Osteocyte (in vitro differentiated cells): ENCODE measurements at places on chromosomes 1 and 21. TPM values are rescaled to one million over a fixed set of nuclear protein-coding genes. Genes with fewer than 3 reads are reported as not detected.
A peak's percentile ranks its signal among the peaks of the same experiment; 100 is the strongest.

Gene ATAD3C
- total RNA-seq: 0.27 and 0.44 TPM in 2 replicates

Gene SLC2A5
- 0.39 TPM in 1 of 2 replicates, not detected in the other for total RNA-seq

Gene NPR1
- total RNA-seq: 0.16 TPM in 1 of 2 replicates, not detected in the other

Gene SPATA17
- 0.21 and 0.40 TPM in 2 replicates for total RNA-seq

Gene FGR
- total RNA-seq: not detected in 2 replicates

- H3K4me3 ChIP-seq: no peak overlapping the region
- no peaks in the 10 kb centered on the region for H3K36me3 ChIP-seq
- peaks cover 14% of the 10 kb centered on the region for H3K4me1 ChIP-seq
- no peak overlapping the region for H3K27ac ChIP-seq
Observed at GRCh38 chr1:189804352-189804751, 673.3 kb downstream of the BRINP3 start.

DNA sequence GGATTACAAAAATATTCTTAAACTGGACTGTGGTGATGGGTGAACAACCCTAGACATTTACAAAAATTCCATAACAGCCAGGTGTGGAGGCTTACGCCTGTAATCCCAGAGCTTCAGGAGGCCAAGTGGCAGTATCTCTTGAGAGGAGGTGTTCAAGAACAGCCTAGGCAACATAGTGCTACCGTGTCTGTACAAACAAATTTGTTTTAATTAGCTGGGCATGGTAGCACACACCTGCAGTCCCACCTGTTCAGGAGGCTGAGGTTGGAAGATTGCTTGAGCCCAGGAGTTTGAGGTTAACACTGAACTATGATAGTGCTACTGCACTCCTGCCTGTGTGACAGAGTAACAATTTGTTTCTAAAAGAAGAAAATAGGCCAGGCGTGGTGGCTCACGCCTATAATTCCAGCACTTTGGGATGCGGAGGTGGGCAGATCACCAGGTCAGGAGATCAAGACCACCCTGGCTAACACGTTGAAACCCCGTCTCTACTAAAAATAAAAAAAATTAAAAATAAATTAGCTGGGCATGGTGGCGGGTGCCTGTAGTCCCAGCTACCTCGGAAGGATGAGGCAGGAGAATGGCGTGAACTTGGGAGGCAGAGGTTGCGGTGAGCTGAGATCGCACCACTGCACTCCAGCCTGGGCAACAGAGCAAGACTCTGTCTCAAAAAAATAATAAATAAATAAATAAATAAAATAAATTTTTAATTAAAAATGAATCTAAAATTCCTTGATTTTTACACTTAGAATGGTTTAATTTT is 37.1 kb downstream of the ARID4B start:
- no peaks in the 10 kb centered on the region for H3K27me3 ChIP-seq
- H3K4me3 ChIP-seq: no peak overlapping the region

GRCh38 chr1:243396424-243396823 is 140.6 kb downstream of the SDCCAG8 start:
- no peak for DNase-seq
- H3K36me3 ChIP-seq: peaks cover 14% of the 10 kb centered on the region
- H3K27me3 ChIP-seq: no peaks in the 10 kb centered on the region

- H3K4me3 ChIP-seq: no peak overlapping the region
- no peaks in the 10 kb centered on the region for H3K27me3 ChIP-seq
- H3K4me1 ChIP-seq: peaks cover 6% of the 10 kb centered on the region
- DNase-seq: no peak
Observed at GRCh38 chr1:211601159-211601558, 22.2 kb upstream of the SLC30A1 start.

DNA sequence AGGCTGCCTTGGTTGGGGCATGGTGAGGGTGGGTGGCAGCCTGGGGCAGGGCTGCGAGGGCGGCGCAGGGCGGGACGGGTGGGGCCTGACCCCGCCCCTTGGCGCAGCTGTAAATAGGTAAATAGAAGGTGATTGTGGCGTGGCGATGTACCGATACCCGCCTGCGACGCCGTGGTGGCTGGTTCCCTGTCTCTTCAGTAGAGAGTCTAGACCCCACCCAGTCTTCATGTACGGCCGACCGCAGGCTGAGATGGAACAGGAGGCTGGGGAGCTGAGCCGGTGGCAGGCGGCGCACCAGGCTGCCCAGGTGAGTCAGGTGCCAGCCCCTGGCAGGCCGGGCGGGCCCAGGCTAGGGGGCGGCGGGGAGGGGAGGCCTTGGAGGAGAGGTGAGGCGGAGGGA is at the start of gene KLF17:
TSS of gene KLF17 (plus strand) at position 140 of the 400 bp plus-strand sequence. CDS start at position 227, 87 bp downstream.
- peaks cover 62% of the 10 kb centered on the region for H3K27me3 ChIP-seq
- H3K4me3 ChIP-seq: no peak within 1 kb of the TSS
- H3K36me3 ChIP-seq: no peaks in the 10 kb centered on the region
- no peak for DNase-seq
- no peak within 1 kb of the TSS for H3K27ac ChIP-seq

GRCh38 chr1:45802343-45803298 is 791 bp upstream of the MAST2 start:
- no peaks in the 10 kb centered on the region for H3K27me3 ChIP-seq
- peak overlapping the region; percentile 86 for H3K4me3 ChIP-seq
- peaks cover 36% of the 10 kb centered on the region for H3K4me1 ChIP-seq

GRCh38 chr1:85318217-85318616 is 41.8 kb upstream of the BCL10 start:
- no peak for DNase-seq
- H3K36me3 ChIP-seq: peaks cover 22% of the 10 kb centered on the region
- no peak overlapping the region for H3K4me3 ChIP-seq
- H3K4me1 ChIP-seq: peaks cover 82% of the 10 kb centered on the region
- H3K27ac ChIP-seq: peak overlapping the region; percentile 13

DNA sequence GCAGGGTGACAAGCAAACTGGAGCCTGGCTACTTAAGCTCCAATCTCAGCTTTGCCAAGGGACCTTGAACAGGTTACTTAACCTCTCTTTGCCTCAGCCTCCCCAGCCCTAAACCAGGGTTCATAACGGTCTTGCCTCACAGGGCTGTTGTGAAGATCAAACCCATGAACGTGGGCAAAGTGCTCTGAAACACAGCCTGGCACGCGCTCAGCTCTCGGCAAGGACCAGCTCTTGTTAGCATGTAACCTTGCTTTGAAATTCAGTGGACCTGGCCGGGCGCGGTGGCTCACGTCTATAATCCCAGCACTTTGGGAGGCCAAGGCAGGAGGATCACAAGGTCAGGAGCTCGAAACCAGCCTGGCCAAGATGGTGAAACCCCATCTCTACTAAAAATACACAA is 24.8 kb downstream of the RAP1GAP start:
- H3K27me3 ChIP-seq: peaks cover 12% of the 10 kb centered on the region
- H3K4me3 ChIP-seq: no peak overlapping the region

- no peaks in the 10 kb centered on the region for H3K4me1 ChIP-seq
- H3K27me3 ChIP-seq: peaks cover 13% of the 10 kb centered on the region
- peak; percentile 65 for DNase-seq
- H3K27ac ChIP-seq: no peak overlapping the region
- no peak overlapping the region for H3K4me3 ChIP-seq
- H3K36me3 ChIP-seq: no peaks in the 10 kb centered on the region
Observed at GRCh38 chr1:53369034-53369750, 41.3 kb upstream of the LRP8 start.

- no peak overlapping the region for H3K27ac ChIP-seq
- DNase-seq: no peak
- peaks cover 16% of the 10 kb centered on the region for H3K4me1 ChIP-seq
Observed at GRCh38 chr1:11062965-11063401, 3.2 kb upstream of the SRM start.
